ENCODE measurements at places on chromosomes 11 and 22.

DNA sequence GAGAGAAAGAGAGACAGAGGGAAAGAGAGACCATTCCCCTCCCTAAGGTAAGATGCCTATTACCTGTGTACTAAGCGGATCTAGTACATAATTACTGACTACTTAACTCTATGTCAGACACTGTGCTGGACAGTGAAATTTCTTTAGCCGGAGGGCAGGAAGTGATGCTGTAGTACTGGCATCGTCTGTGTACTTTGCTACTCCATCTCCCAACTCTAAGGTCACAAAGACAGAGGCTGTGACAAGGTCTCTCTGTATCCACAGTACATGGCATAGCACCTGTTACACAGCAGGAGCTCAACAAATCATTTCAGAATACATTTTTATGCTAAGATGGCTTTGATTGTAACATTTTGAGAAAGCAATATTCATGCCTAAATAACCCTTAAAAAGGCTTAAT lies 9.0 kb downstream of the BLID start:
- no peak for DNase-seq

DNA sequence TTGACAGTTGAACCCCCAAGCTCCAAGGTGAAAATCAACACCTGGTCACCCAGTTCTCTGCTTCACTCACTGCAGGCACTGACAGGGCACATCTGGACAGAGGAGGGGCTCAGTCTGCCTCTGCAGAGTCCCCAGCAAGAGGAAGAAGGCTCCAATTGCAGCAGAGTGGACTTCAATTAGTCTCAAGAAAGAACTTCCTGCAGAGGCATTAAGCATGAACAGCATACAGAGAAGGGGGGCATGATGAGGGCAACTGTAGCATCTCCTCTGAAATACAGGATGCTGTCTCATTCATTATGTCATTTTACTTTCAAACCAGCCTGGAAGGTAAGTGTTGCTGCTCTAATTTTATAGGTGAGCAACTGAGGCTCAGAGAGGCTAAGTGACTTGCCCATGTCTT lies 11.1 kb downstream of the GDPD5 start:
- no peak for DNase-seq

GRCh38 chr11:1921574-1922141 lies 2.2 kb downstream of the TNNT3 start:
- no peak for DNase-seq

GRCh38 chr11:126635511-126635910 lies 280.0 kb downstream of the ST3GAL4 start:
- DNase-seq = no peak

DNA sequence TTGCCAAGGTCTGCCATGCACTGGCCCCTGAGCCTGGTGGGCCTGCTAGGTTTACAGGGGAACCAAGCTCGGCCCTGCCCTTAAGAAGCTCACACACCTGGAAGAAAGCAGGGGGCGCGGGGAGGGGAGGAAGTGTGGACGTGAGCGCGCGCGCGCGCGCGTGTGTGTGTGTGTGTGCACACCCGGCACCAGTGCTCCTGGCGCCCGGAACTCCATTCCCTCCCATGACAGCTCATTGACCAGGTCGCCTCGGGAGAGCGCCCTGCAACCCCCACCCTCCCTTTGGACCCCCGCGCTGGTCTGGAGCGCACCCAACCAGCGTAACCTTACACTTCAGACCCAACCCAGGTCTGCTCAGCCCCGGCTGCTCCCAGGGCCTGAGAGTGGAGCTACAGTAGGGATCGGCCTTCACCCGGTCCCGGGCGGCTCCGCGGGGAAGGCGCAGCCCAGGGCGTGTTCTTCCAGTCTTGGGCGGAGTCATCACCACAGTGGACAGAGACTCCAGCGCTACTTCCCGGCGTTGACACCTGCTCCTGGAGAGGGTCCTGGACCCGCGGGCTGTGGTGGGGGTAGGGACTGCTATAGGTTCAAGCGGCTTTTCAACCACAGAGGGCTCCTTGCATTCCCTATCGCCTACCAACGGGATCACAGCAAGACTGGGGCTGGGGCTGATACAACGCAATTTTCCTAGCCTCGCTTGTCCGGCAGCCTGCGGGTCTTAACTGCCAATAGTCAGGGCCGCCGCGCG lies 1.5 kb downstream of the GALNT18 start:
- DNase-seq = no peak

GRCh38 chr11:13438291-13438690 lies 24.7 kb downstream of the BTBD10 start:
- DNase-seq = no peak

- DNase-seq = no peak
These were observed 4.3 kb upstream of the GP1BB start for GRCh38 chr22:19719050-19719482.

DNA sequence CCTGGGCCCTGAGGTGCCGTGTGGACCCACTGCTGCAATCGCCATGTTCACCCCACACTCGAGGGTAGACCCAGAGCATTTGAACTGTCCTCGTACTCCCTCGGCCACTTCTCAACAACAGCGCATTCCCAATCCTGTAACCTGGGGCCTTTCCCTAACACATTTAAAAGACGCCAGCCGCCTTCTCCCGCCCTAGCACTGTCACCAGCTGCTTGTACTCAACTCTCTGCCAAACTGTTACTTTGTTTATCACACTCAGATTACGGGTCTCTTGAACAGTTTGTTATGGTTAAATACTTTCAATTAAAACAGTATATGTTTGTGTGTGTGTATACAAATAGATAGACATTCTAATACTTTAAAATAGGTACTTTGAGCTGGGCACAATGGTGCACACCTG lies 20.7 kb downstream of the CDKN1C start:
- no peak for DNase-seq

GRCh38 chr11:106152824-106153223 lies 75.4 kb downstream of the AASDHPPT start:
- DNase-seq = no peak

DNA sequence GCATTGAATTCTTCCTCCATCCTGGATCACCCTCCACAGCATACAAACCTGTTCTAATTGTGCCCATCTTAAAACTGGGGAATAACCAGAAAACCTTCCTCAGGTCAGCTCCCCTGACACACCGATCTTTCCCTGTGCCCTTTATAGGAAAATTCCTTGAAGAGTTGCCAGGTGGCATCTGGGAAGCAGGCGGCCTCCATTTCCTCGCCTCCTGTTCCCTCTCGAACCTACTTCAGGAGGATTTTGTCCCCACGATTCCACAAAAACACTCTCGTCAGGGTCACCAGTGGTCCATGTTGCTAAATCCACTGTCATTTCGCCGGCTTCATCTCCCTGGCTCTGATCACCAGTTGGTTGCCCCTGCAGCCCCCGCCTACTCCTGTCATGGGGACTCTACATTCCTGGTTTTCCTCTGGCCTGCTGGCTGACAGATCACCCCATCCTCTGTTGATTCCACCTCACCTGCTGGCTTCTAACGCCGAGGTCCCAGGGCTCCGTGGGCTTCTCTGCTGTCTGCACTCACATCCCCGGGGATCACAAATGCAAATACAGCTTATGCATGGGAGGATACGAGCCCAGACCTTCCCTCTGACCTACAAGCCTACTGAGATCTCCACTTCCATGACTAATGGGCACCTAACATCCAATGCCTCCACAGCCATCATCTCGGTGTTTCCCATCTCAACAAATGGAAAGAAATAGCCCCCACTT lies 92.5 kb upstream of the PRDM11 start:
- no peak for DNase-seq

GRCh38 chr11:129440028-129440713 lies 64.5 kb downstream of the BARX2 start:
- DNase-seq = no peak

DNA sequence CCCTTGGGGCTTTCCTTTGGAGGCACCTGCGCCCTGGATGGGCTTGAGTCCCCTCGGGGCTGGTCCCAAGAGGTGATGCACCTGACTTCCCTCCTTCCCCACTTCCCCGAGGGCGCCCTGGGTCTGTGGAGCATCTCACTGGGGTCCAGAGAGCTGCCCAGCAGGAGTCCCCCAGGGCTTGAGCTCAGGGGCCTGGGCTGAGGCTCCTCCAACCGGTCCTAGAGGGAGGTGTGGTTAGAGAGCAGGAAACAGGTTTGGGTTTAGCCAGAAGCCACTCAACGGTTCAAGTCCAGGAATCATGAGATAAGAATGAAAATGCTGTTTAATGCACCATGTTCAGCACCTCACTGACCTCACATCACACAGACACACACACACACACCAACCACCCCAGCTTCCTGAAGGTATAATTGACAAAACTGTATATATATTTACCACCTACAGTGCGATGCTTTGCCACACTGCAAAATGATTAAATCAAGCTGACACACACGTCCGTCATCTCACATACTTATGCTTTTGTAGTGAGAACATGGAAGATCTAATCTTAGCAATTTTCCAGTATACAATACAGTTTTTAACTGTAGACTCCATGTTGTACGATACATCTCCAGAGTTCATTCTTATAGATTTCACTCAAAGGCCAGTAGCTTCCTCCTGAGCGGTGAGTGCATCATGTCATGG lies 628 bp upstream of the IGLL1 start:
- no peak for DNase-seq

DNA sequence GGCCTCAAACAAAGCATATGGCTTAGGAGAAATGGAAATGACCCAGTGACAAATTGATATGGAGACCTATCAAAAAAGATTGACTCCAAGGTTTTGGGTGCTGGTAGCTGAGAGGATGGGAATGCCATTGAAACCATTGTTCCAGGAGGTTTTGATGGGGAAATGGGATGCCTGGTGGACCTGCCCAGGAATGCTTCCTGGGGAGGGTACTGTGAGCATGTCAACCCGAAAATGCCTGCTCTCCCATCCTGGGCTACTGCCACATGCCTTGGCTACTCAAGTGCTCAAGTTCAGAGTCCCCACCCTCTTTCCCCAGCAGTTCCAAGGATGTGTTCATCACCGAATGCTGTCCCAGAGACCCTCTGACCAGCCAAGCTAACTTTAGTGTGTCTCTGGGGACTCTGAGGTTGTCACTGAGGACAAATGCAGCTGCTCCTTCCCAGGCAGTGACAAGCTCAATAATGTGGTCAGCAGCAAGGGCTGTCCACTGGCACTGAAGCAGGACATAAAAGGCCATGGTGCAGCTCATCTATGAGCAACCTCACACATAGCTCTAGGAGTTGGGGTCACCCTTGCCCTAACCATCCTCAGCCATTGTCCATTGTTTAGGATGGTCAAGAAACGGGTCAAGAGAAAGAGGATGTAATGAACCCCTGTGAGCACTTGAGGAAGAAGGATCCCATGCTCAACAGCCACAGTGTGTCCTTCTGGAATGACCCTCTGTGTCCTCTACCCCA lies 83.7 kb downstream of the TRIM29 start:
- DNase-seq = no peak

DNA sequence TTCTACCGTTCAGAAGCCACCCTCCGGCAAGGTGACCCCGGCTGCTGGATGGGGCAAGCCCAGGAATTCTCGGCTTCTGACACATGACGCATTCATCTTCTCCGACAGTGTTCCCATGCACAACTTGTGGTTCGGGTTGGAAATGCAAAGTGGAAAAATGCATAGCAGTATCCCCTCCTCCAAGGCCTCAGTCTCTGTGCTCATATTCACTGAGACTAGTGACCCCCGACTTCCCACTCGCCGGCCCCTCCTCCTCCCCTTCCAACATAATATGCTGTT lies 70.0 kb upstream of the NTM start:
- no peak for DNase-seq

DNA sequence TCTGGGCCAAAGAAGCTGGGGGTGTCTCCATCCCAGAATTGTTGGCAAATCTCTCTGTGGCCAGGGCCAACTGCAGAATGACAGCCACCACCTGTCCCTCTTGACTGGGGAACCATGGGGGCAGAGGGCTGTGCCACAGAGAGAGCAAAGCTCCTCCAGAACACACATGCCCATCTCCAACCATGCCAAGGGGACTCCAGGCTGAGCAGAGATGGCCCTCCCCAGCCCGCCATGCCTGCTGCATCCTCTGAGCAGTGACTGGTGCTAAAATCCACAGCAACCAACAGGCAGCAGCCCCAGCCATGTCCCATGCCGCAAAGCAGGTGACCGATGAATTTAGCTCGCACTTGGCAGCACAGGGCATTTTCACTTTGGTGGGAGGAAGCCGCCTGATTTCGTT lies 45.0 kb downstream of the LARGE1 start:
- DNase-seq = no peak

GRCh38 chr11:1163911-1164735 lies 6.4 kb downstream of the MUC5AC start:
- DNase-seq = no peak

GRCh38 chr22:27120036-27120435 lies 462.6 kb downstream of the MIAT start:
- DNase-seq = no peak

DNA sequence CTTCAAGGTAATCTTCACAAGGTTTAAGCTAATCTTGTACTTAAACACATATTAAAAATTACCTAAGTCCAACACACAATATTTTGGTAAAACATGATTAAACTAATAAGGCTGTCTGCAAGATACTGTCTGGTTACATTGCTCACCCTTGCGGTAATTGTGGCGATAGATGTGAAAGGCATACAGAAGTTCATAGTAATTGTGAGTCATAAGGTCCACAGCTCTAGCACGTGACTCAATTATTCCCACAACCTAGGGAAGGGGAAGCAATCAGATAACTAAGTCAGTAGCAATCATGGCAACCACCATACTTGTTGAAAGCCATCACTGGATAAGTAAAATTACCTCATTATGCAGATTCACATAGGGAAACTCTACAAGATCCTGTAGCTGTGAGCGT lies 30.5 kb upstream of the FNBP4 start:
- no peak for DNase-seq

- DNase-seq = no peak
These were observed 68.4 kb downstream of the TRAF6 start for GRCh38 chr11:36441610-36442208.

- DNase-seq = no peak
These were observed 71.9 kb upstream of the C11orf87 start for GRCh38 chr11:109350091-109350490.

GRCh38 chr22:48824712-48825651 lies 1002.7 kb downstream of the BRD1 start:
- no peak for DNase-seq

DNA sequence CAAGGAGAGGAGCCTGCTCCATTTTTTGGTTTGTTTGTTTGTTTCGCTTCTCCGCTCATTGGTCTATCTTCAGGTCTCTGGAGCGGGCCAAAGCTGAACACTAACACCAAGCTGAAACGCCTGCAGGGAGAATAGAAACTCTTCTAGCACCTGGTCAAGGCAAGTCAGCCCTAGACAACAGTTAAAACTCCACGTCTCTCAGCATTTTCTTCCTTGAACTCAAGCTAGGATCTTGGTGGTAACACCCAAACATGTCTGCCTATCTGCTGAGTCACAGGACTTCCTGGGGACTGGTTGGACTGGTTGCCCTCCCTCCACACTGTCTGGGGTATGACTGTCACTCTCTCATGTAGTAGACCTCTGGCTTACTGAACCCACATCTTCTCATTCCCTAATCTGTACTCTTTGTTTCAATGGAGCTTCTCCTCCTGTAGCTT lies 23.9 kb upstream of the RBFOX2 start:
- DNase-seq = no peak

DNA sequence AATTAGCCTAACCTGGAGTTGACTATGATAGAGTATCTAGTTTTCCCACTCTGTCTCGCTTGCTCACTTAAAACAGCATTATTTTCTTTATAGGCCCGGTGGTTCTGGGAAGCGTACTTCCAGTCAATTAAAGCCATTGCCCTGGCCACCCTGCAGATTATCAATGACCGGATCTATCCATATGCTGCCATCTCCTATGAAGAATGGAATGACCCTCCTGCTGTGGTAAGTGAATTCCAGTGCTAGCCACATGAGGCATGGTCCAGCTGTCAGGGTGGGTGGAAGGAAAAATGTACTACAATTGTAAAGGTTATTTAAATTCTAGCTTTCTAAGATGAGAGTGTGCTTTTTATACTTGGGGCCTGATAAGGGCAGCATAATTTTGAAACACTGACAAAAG lies 76.0 kb downstream of the EXT2 start:
- no peak for DNase-seq

GRCh38 chr22:17057959-17058814 lies 26.6 kb upstream of the IL17RA start:
- DNase-seq = no peak

Data from activated CD8-positive, alpha-beta memory T cell treated with anti-CD3 and anti-CD28 coated beads for 48 hours (primary cell).